Left lung (tissue), 14 donors: ENCODE measurements at places on chromosomes 7 and 10.

DNA sequence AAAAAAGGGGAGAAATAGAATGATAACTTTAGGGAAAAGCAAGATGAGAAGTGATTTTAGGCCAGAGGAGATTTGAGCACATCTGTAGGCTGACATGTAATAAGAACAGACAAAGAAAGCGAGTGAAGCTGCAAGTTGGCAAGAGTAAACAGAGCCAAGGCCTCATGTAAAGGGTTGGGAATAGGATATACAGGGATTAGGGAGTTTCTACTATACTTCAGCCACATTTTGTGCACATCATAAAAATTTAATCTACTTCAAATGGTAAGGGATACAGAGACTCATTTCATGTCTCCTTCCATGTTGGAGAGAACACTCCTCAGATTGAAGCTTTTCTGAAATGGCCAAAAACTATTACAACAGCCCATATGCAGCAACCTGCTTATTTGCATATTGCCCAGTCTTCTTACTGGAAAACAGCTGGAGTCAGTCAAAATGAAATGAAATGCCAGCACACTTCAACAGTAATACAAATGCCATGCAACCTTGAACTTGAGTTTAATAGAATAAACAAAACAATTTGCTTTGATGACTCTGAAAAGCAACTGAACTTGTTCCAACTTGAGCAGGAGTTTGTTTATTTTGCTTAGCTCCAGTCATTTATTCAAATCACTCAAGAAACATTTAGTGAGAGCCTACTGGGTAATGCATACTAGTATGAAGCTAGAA, 49.9 kb downstream of the NRCAM start:
- DNase-seq: no peak

GRCh38 chr7:1707756-1708595, 37.9 kb downstream of the ELFN1 start:
- DNase-seq: peak; percentile 17

GRCh38 chr7:5477126-5477525, 53.5 kb upstream of the TNRC18 start:
- DNase-seq: no peak

DNA sequence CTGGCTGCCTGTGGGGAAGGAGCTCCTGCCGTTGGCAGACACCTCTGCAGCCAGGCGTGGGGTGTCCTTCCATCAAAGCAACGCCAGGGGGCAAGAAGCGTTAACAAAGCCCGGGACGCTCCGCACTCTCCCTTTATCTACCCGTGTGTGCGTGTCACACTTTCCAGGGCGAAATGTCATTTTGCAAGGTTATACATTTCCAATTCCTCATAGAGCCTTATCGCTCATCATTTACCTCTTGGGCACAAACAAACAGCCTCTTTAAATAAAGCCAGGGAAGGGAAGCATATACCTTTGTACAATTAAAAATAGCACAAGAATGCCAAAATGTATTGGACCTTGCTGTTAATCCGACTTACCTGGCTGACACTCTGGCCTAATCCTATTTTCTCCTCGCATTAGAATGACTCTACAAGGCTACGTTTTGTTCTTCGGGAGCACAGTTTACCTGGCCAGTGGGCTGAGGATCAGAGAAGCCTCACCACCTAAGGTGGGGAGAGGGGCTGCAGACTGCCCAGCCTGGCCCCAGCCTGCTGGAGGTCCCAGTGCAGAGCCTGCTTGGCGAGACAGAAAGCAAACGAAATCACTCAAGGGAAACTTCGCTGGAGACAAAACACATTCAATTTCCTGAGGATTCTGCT, 77.6 kb upstream of the EN2 start:
- DNase-seq: peak; percentile 69

DNA sequence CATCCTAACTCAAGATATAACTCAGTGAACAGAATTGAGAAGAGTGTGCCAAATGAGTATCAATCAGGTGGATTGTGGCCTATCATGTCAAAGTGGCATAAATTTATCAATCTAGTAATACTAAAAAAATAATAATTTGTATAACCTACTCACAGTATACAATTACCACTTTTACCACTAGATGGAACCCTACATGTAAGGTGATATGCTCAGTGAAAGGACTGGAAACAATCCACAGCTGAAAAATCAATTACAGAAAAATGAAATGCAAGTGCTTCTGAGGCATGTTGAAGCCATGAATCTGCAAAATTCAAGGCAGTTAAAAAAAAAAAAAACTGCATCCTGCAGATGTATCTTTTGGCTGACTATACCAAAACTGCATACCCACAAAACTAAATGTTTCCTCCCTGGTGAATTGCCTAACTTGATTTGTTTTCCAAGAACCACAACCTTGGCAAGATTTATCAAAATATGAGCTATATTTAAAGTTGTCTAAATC, 13.9 kb downstream of the ARHGAP19 start:
- peak; percentile 82 for DNase-seq

- no peak for DNase-seq
These were observed 87.2 kb downstream of the NRF1 start for GRCh38 chr7:129698516-129699418.

GRCh38 chr7:37633048-37633447, 50.5 kb upstream of the GPR141 start:
- no peak for DNase-seq

GRCh38 chr10:12785415-12785831, 216.1 kb downstream of the CCDC3 start:
- DNase-seq: no peak

GRCh38 chr10:133117688-133118071, 30.0 kb downstream of the ADGRA1 start:
- no peak for DNase-seq

DNA sequence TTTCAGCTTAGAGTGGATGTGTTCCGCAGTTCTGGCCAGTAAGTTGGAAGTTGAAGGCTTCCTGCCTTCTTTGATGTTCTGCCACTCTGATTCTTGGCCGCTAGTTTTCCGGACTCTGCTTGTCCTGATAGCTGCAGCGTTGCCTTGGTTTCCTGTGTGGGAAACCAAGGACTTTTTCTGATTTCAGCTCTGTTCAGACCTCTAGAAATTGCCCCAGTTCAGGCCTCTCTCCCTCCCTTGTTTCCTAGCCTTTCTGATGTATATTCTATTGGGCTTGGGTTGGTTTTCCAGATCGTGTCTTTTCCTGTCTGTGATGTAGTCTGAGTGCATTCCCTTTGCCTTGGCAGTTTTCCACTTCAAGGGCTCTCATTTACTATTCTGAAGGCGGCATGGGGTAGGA, 318.7 kb downstream of the BBS9 start:
- DNase-seq: peak; percentile 81

- peak; percentile 69 for DNase-seq
These were observed 326.2 kb upstream of the AUTS2 start for GRCh38 chr7:69272101-69272500.

DNA sequence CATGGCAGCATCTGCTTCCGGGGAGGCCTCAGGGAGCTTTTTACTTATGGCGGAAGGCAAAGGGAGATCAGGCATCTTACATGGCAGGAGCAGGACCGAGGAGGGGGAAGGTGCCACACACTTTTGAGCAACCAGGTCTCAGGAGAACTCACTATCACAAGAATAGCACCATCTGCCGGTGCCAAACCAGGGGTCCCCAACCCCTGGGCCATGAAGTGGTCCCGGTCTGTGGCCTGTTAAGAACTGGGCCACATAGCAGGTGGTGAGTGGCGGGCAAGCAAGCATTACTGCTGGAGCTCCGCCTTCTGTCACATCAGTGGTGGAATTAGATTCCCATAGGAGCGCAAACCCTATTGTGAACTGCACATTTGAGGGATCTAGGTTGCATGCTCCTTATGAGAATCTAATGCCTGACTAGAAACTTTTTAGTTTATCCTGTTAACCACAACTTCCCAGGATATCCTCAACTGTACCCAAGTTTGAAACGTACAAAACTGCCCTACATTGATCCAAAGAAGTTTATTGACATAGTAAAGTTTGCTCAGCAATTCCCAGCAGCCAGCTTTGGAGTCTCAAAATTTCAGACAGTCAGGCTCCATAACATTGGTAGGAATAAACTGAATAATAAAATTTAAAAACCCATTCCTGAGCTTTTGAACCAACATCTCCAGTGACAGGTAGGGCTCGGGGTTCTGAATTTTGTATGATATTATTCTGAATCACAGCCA, 228.4 kb upstream of the TAC1 start:
- no peak for DNase-seq

GRCh38 chr10:89521368-89521767, 14.0 kb downstream of the SLC16A12 start:
- DNase-seq: no peak

DNA sequence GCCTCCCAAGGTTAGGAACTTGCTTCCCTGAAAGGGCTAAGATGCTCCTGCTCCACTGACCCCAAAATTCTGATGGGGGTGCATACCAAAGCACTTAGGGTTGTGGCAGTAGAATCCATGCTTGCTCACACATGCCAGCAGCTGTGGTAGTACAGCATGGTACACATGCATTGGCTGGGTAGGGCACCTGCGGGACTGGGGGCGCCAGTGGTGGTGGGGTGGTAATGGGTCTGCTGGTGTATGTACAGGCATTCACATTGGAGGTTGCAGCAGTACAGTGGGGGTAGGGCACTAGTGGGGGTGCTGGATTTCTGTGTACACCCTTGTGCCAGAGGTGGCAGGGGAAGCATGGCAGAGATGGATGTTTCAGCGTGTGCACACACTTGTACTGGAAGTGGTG, 72.3 kb upstream of the TAS2R16 start:
- DNase-seq: no peak

- no peak for DNase-seq
These were observed 2.6 kb upstream of the ZNF438 start for GRCh38 chr10:31034098-31034909.

DNA sequence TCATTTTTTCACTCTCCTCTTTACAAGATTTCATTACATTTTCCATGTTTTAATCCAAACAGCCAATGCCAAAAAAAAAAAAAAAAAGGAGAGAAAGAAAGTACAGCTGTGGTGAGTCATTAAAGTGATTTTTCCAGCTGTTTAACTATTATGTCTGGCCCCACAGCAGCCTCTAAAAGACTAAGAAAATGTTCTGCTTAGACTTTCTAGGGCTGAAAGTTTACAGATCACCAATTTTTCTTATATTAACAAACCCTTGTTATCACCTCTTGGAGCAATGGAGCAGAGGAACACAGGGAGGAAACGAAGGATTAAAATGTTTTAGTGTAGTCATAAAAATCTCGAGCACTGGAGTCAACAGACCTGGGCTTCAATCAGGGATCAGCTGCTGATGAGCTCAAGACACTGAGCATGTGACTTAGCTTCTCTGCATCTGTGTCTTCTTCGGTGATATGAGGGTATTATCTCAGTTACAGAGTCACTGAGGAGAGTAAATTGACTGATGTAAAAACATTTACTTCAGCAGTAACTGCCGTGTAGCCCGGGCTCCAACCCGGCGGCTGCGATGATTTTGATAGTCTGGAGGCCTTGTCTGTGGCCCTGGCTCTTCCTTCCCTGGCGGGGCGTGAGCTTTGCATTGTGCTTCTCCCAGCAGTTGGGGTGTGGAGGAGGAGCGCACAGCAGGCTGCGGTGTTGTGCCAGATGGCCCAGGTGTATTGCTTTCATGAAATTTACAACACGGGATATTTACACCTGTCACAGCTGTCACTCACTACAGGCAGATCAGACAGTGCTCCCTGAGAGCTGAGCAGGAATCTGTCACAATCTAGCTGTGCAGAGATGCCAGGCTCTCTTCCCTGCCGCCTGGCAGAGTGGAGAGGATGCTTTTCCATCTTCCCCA, 298.3 kb upstream of the FZD8 start:
- DNase-seq: no peak

GRCh38 chr7:132352800-132353199, 223.5 kb downstream of the PLXNA4 start:
- DNase-seq: peak; percentile 85

DNA sequence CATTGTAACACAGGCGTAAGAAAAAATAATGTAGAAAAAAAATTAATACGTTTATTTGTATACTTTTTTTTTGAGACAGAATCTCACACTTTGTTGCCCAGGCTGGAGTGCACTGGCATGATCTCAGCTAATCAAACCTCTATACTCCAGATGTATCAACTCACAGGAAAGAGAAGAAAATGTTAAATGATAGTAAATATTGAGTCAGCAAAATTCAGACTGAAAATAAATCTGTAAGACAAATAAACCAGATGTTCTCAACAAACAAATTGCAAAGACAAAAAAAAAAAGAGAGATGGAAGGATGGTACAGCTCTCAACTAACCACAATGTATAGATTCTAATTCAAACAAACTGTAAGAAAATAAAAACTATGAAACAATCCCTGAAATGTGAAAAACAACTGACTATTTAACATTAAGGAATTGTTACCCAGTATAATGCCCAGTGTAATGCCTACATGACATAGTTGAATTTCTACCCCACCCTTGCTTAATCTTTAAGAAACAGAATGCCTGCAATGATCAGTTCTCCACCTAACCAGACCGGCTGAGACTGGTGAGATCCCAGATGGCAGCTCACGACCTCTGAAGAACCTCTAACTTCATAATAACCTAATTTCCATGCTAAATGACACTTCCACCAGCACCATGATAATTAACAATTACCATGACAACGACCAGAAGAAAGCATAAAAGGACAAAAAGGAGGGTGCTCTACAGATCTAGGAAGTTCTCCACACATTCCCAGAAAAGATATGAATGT, 272.0 kb upstream of the GNAI1 start:
- no peak for DNase-seq

- DNase-seq: no peak
These were observed 311.7 kb downstream of the DOCK4 start for GRCh38 chr7:111894518-111894917.

DNA sequence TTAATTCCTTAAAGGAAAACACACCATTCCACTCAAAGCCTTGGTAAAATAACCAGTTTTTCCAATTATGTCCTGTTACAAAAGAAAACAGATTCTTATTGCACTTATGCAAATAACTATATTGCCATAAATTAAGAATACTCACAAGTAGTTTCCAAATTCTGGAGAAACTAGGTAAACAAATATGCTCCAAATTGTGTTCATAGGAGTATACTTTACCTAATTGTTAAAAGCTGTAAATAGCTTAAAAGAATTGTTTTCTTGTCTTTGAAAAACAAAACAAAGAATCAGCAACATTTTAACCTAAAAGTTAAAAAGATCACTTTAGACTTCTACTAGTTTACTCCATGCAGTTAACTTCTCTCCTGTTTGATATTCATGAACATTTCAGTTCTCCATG, 38.9 kb upstream of the LRGUK start:
- DNase-seq: no peak

DNA sequence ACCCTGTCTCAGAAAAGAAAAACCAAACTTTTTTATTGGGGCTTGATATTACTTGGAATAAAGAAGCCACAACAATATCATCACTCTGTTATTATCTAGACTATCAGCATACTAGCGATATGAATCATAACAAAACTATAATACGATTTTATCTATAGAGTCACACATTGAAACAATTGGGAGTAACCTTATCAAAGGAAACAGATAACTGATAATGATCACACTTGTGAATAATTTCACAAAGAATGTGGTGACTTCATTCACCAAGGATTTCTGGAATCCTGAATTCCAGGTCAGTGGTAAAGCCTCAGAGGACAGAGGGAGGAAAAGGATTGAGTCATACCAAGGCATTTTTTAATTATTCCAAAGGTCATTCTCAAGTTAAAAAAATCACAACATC, 32.1 kb upstream of the NMT2 start:
- DNase-seq: no peak

GRCh38 chr7:97731736-97732564, at the start of gene TAC1:
TAC1 (plus strand) TSS chr7:97732086; CDS start chr7:97732613, 527 bp downstream.
- peak; percentile 75 for DNase-seq

GRCh38 chr7:2295936-2296620, 18.2 kb downstream of the SNX8 start:
- no peak for DNase-seq

- DNase-seq: no peak
These were observed 224.9 kb upstream of the AUTS2 start for GRCh38 chr7:69373171-69374043.

- DNase-seq: no peak
These were observed 7.4 kb downstream of the AVL9 start for GRCh38 chr7:32502728-32503127.
